Lower lobe of right lung (tissue), 2 donors: ENCODE measurements at places on chromosomes 5 and 9. TPM values are rescaled to one million over a fixed set of nuclear protein-coding genes. Genes with fewer than 3 reads are reported as not detected.

The PDCD1LG2 gene
- total RNA-seq, result 9.0 TPM

The EFNA5 gene
- 10.2 TPM for total RNA-seq

The IGFBPL1 gene
- 0.35 TPM for total RNA-seq

The MOB3B gene
- total RNA-seq, result 22.7 TPM

The THBS4 gene
- 2.9 TPM for total RNA-seq
